Stomach (tissue), 19 donors: ENCODE measurements at places on chromosomes 6 and 20. TPM values are rescaled to one million over a fixed set of nuclear protein-coding genes. Genes with fewer than 3 reads are reported as not detected.

MYL9 gene
- 33.0 TPM for total RNA-seq

GRCh38 chr20:2879146-2879545 lies 5.9 kb downstream of the PTPRA start:
- no peaks in the 10 kb centered on the region for H3K27me3 ChIP-seq
- H3K4me3 ChIP-seq = no peak overlapping the region
- H3K4me1 ChIP-seq = peaks cover 34% of the 10 kb centered on the region
- peak; percentile 42 for DNase-seq

- peak overlapping the region; percentile 32 for H3K27ac ChIP-seq
- DNase-seq = peak; percentile 92
- no peak overlapping the region for H3K4me3 ChIP-seq
- peaks cover 59% of the 10 kb centered on the region for H3K36me3 ChIP-seq
- H3K4me1 ChIP-seq = peaks cover 37% of the 10 kb centered on the region
These were observed 71.4 kb upstream of the TULP1 start for GRCh38 chr6:35583893-35584688.

- no peaks in the 10 kb centered on the region for H3K36me3 ChIP-seq
- no peak for DNase-seq
- H3K4me3 ChIP-seq = no peak overlapping the region
These were observed 76.4 kb downstream of the HMGN3 start for GRCh38 chr6:79157961-79158644.

DNA sequence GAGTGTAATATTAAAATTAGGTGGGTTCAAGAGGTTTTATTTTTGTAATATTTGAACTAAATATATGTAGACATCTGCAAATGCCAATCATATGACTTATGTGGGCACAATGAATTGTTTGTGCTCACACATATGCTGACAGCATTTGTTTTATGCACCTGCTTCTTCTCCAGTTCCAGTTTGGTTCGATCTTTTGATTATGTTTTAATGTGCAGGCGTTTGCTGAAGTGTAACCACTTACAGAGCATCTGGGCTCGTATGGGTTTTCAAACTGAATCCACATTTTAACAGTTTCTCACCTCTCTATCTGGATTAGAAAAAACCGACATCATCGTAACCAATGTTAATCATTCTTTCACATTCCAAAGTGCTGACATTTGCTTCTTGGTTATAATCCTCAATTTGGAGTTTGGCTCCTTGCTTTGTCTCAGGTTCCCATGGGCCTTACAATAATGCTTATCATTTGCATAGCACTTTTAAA lies 129.1 kb upstream of the SPACA1 start:
- H3K27me3 ChIP-seq = no peaks in the 10 kb centered on the region
- H3K27ac ChIP-seq = no peak overlapping the region
- H3K4me1 ChIP-seq = no peaks in the 10 kb centered on the region
- no peak overlapping the region for H3K4me3 ChIP-seq
- no peaks in the 10 kb centered on the region for H3K36me3 ChIP-seq

YTHDF1 gene
- total RNA-seq = 41.1 TPM

DNA sequence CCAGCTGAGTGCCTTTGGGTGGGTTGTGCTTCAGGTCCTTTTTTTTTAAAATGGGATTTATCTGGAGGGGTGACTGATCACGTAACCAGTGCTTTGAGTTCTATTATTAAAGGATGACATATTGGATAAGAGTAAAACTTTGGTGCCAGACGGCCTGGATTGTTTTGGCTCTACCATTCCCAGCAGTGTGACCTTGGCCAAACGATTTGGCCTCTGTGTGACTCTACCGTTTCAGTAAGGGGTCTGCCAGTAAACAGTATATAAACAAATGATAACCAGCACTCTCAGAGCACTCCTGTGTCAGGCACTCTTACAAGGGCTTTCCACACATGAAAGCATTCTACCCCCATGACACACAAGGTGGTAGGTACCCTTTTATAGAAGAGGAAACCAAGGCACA lies 8.7 kb downstream of the SCRT2 start:
- H3K36me3 ChIP-seq = no peaks in the 10 kb centered on the region
- no peak overlapping the region for H3K4me3 ChIP-seq
- no peak for DNase-seq
- peaks cover 82% of the 10 kb centered on the region for H3K27me3 ChIP-seq
- H3K4me1 ChIP-seq = peaks cover 14% of the 10 kb centered on the region
- H3K27ac ChIP-seq = no peak overlapping the region

- H3K27ac ChIP-seq = no peak overlapping the region
- DNase-seq = no peak
- H3K4me3 ChIP-seq = no peak overlapping the region
- H3K36me3 ChIP-seq = no peaks in the 10 kb centered on the region
These were observed 397.4 kb downstream of the MAFB start for GRCh38 chr20:40291493-40292135.

DNA sequence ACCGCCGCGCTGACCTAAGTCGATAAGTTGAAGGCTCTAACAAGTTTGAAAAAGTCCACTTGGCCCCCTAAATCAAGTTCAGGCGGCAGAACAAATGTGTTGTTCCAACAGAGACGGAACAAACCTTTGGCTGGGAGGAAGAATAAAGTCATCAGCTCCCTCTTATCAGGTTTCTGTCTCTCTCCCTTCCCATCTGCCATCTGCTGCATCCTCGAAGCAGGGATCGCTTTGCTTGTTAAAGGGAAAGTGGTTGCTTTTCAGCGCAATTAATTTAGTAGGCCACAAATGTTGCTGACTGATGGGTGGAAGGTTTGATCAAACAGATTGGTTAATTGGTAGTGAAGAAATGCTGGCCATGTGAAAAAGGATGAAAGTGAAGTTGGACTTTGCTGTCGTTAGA lies 64.3 kb downstream of the CDH4 start:
- H3K4me3 ChIP-seq = no peak overlapping the region
- no peaks in the 10 kb centered on the region for H3K27me3 ChIP-seq
- H3K36me3 ChIP-seq = no peaks in the 10 kb centered on the region
- no peak overlapping the region for H3K27ac ChIP-seq
- DNase-seq = no peak

VWA7 gene
- 9.8 TPM for total RNA-seq

DNA sequence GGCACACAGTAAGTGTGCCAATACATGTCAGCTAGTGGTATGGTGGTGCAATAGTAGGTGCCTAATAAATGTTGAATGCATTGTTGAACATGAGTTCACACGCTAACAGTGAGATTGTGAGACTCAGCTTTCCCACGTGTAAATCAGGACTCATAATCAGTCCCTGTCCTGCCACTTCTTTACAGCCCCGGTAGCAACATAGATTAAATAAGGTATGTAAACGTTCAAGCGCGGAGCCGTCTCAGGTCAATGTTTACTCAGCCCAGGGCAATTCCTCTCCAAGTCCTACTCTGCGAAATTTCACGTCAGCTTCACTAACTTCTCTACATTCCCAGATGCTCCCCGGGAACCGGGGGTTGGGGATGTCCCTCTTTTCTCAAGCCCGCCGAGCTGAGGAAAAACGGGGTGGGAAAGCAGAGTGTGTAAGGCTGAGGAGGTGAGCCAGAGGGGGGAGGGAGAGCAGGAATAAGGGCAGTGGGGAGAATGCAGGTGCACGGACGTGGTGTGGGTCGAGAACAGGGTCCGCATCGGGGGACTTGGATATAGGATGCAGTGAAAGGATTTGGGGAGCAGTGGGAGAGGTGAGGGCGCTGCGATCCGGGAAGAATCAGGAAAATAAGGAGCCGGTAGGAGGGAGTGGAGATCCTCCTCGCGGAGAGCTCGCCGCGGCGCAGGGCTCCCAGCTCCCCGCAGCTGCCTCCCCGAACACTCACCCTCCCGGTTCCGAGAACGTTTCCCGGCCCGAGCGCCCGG lies 544 bp upstream of the TP53INP2 start:
- peak overlapping the region; percentile 96 for H3K4me3 ChIP-seq
- no peaks in the 10 kb centered on the region for H3K36me3 ChIP-seq
- no peaks in the 10 kb centered on the region for H3K27me3 ChIP-seq
- peak; percentile 80 for DNase-seq

DNA sequence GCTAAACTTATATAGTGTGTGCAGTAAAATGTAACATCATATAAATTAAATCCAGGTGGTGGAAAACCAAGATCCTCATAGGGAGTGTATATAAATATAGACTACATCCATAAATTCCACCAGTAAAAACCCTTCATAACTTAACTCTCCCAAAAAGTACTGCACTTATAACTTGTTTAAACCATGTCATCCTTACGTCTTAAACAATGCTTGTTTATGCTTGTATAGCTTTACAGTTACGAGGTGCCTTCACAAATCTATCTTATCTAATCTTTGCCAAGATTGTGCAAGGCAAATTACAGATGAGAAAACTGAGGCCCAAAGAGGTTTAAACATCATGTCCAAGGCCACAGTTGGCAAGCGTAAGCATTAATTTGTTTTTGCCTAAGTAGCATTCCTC lies 71.3 kb downstream of the BCAS1 start:
- DNase-seq = no peak
- no peaks in the 10 kb centered on the region for H3K27me3 ChIP-seq
- H3K36me3 ChIP-seq = no peaks in the 10 kb centered on the region
- no peak overlapping the region for H3K4me3 ChIP-seq
- H3K4me1 ChIP-seq = no peaks in the 10 kb centered on the region

DNA sequence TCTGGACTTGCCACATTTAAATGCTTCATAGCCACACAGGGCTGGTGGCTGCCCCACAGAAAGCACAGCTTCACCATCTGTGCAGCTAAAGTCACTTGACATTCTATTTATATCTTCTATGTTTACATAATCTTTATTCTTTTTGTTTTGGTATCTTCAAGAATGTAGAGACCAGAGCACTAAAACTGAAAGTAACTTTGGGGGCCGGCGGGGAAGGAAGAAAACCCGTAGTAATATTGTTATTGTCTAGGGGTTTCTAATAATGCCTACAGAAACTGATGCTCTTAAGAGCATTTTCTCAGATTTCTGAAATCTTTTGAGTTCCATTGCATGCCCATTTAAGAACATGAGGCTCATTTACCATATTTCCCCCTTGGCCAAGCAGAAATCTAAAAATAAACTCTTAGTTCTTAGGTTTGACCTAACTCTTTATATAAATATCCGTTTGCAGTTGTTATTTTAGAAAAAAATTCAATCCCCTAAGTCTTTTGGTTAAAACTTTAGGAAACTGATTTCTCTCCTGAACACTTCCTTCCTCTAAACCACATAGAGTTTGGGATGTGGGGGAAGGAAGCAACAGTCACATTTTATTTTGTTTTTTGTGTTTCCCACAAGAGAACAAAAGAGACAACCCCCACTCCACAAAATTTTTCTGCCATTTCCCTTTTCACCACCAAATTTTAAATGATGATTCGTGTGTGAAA lies 207.6 kb downstream of the OGFRL1 start:
- no peaks in the 10 kb centered on the region for H3K36me3 ChIP-seq
- H3K27ac ChIP-seq = peak overlapping the region; percentile 54
- H3K27me3 ChIP-seq = no peaks in the 10 kb centered on the region
- DNase-seq = peak; percentile 37
- H3K4me3 ChIP-seq = peak overlapping the region; percentile 31
- peaks cover 16% of the 10 kb centered on the region for H3K4me1 ChIP-seq

ADA gene
- total RNA-seq = 165 TPM

PEX7 gene
- total RNA-seq = 2.7 TPM

DNA sequence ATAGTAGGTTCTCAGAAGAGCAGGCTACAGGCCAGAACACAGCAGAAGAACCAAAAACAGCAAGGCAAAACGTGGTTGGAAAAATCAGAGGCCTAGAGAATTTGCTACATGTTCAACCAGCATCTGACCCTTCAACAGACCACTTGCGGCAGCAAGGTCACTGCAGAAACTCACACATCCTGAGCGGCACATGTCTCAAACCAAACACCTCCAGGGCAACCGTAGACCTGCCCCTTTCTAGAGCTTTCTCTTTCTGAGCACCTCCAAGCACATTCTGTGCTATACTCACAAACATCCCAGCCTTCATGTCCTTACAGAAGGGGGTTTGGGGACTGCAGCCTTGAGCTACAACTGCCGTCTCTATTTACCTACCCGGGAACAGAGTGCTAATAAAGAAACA lies 52.6 kb downstream of the GFOD1 start:
- H3K27ac ChIP-seq = peak overlapping the region; percentile 41
- H3K4me3 ChIP-seq = no peak overlapping the region
- no peaks in the 10 kb centered on the region for H3K27me3 ChIP-seq
- no peak for DNase-seq

- H3K27me3 ChIP-seq = no peaks in the 10 kb centered on the region
- peak; percentile 73 for DNase-seq
- peak within 1 kb of the TSS; percentile 36 for H3K4me3 ChIP-seq
- peaks cover 18% of the 10 kb centered on the region for H3K4me1 ChIP-seq
- no peaks in the 10 kb centered on the region for H3K36me3 ChIP-seq
- H3K27ac ChIP-seq = peak within 1 kb of the TSS; percentile 63
These were observed at the start of gene SPTLC3 for GRCh38 chr20:13008761-13009681. Gene SPTLC3 (plus strand): TSS chr20:13008972. CDS start chr20:13009268, 296 bp downstream.

- H3K4me1 ChIP-seq = peaks cover 16% of the 10 kb centered on the region
- H3K36me3 ChIP-seq = no peaks in the 10 kb centered on the region
- H3K4me3 ChIP-seq = no peak overlapping the region
- DNase-seq = no peak
- no peak overlapping the region for H3K27ac ChIP-seq
These were observed 257.8 kb downstream of the BTBD3 start for GRCh38 chr20:12175538-12175937.

FGD2 gene
- total RNA-seq = 2.6 TPM

- no peak for DNase-seq
- H3K27ac ChIP-seq = no peak overlapping the region
- H3K4me3 ChIP-seq = no peak overlapping the region
- H3K36me3 ChIP-seq = no peaks in the 10 kb centered on the region
- no peaks in the 10 kb centered on the region for H3K4me1 ChIP-seq
These were observed 87.2 kb downstream of the MYB start for GRCh38 chr6:135268263-135268662.

GRCh38 chr20:57783956-57784837 lies 74.4 kb upstream of the PMEPA1 start:
- no peaks in the 10 kb centered on the region for H3K4me1 ChIP-seq
- H3K36me3 ChIP-seq = no peaks in the 10 kb centered on the region
- DNase-seq = no peak
- H3K27me3 ChIP-seq = no peaks in the 10 kb centered on the region

TP53TG5 gene
- not detected for total RNA-seq

- H3K27ac ChIP-seq = no peak overlapping the region
- H3K27me3 ChIP-seq = no peaks in the 10 kb centered on the region
- no peak overlapping the region for H3K4me3 ChIP-seq
- H3K4me1 ChIP-seq = peaks cover 29% of the 10 kb centered on the region
These were observed 86.5 kb downstream of the QKI start for GRCh38 chr6:163501026-163501425.

DNA sequence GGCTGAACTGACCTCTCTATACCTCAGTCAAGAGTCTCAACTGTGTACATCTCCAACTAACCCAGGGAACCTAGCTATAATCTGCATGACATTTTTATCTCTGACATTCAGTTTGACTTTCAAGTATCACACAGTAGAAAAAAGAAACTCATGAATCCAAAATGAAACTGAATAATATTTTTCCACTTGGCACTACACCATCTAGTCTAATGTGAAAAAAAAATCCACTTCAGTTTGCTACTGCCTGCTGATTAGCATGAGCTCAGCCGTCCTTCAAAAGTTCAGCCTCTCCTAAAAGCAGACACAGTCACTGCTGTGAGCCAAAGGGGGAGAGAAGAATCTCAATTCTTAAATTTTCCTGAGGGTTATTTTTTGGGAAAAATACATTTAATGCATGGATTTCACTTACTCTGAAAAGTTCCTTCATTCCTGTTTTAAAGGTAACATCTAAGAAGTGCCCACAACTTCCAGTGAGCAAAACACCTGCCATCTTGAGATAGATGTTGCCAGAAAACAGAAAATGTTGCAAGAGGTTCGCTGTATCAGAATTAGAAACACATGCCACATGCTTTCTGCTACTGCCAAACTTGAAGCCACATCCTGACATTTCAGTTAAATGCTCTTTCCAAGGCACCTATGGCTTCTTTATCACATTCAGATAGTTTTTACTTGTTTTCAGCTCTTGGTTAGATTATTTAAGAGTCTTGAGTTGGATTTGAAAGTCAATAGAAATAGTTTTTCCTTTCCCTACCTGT lies 95.4 kb downstream of the MKKS start:
- no peak overlapping the region for H3K27ac ChIP-seq
- no peaks in the 10 kb centered on the region for H3K36me3 ChIP-seq
- no peaks in the 10 kb centered on the region for H3K4me1 ChIP-seq
- H3K4me3 ChIP-seq = no peak overlapping the region
- no peak for DNase-seq
